ENCODE measurements at places on chromosomes 4 and X.

DNA sequence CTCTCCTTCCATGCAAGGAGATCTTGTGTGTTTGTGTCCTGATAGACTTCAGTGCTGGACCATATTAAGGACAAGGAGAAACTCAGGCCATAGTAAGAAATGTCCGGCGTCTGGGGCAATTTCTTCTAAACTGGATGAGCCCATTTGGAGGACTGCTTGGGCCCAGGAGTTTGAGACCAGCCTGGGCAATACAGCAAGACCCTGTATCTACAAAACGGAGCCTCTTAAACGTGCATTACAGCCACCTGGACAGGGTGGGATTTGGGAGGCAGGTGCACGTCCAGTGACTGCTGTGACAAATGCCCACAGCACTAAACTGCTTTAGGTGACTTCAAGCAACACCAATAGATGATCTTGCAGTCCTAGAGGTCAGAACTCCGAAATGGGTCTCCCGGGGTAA is 311.9 kb downstream of the DHRSX start:
- DNase-seq: no peak

- DNase-seq: no peak
These were observed 438.9 kb downstream of the GRXCR1 start for GRCh38 chr4:43331226-43332051.

DNA sequence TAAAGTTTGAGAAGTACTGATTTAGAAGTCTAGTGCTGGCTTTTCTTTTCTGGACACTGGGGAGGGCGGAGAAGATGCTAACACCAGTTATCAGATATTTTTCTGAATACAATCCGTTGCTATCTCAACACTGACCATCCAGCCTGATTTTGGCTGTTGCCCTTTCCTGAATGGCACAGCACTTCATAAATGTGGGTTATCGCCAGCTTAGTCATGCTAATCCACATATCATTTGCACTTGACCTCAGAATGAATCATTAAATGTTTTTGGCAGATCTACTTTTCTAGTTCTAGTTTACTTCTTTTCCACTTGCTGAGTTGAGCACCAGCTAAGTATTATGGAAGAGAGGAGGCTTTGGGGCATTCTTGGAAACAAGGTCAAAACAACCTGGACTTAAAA is 60.8 kb upstream of the ESX1 start:
- DNase-seq: no peak

DNA sequence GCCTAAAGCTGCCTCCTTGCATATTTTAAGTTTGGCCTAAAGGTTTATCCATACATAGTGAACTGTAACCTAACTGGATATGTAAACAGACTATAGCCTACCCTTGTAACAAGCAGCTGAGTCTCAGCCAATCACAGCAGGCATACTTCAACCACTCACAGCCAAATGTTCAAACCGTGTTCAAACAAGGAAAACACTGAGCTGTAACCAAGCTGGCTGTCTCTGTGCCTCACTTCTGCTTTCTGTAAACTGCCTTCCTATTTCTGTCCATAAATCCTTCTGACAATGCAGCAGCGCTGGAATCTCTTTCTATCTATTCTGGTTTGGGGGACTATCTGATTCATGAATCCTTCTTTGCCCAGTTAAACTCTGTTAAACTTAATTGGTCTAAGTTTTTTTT is 16.4 kb downstream of the DSPP start:
- DNase-seq: no peak

- DNase-seq: no peak
These were observed 31.3 kb upstream of the GBA3 start for GRCh38 chr4:22661443-22661842.

Data from NCI-H1417 (cell line).